ENCODE measurements at places on chromosomes 2 and 18. TPM values are rescaled to one million over a fixed set of nuclear protein-coding genes. Genes with fewer than 3 reads are reported as not detected.

DNA sequence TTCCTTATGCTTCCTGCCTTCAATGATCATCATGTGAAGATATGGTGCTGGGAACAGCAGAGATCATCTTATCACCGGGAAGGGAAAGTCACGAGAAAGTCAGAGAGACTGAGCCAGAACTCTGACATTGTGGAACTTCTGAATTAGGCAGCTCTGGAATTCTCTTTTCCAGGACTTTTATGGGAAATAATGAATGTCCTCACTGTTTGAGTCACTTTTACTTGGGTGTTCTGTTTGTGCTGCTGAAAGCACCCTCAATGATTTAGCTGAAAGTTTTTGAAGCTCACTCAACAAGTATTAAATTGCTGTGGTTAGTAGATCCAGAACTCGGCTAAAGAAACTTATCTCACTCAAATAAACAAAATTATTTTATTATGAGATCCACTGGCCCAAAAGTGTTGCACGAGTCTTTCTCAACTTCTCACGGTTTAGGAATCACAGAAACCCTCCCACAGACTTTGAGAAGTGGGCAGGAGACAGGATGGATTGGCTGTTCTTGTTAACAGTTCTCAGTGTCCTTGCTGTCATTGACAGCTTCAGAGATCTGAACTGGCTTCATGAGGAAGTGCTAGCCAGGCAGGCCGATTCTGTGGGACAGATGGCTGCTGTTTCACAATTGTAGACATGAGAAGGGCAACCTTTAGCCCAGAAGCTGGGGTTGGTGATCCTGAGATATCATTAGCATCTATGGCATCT, 26.4 kb upstream of the ATRAID start:
- peak; percentile 55 for DNase-seq

GRCh38 chr2:54814389-54815147, 91.1 kb downstream of the EML6 start:
- DNase-seq = no peak

- no peak for DNase-seq
These were observed 717.6 kb downstream of the TDRD15 start for GRCh38 chr2:21841341-21841740.

DNA sequence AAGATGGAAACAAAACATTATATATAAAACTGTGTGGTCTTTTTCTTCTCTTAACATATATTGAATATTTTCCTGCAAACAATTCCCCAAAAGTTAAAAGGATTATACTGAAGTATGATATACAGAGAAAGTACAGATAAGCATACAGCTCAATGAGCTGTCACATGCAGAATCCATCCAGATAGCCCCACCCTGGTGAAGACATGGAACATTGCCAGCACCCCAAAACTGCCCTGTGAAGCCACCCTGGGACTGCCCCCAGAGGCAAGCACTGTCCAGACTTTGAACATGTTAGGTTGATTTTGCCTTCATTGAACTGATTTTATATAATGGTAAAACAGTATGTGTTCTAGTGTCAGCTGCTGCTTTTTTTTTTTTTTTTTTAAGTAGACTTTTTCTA, 112.3 kb upstream of the IL1R2 start:
- DNase-seq = no peak

GRCh38 chr2:62718225-62718822, 12.8 kb downstream of the EHBP1 start:
- no peak for DNase-seq

GRCh38 chr2:64919261-64919660, 69.9 kb upstream of the SLC1A4 start:
- no peak for DNase-seq

DNA sequence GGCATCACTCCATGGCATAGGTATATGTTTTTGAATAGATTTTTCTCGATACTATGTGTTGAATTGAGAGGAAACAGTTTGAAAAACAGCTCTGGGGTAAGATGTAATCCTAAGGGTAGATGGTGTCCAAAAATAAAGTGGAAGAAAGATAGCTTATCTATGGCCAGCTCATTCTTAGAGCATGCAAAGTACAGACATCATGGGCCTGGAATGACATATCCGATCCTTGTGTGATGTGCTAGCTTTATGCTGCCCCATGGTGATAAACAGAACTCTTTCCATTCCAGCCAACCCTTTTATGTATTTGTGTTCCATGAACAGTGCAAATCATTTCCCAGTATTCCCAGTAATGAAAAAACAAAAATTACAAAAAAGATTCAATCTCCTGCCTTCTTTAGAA, 390.2 kb upstream of the NXPH2 start:
- no peak for DNase-seq

DNA sequence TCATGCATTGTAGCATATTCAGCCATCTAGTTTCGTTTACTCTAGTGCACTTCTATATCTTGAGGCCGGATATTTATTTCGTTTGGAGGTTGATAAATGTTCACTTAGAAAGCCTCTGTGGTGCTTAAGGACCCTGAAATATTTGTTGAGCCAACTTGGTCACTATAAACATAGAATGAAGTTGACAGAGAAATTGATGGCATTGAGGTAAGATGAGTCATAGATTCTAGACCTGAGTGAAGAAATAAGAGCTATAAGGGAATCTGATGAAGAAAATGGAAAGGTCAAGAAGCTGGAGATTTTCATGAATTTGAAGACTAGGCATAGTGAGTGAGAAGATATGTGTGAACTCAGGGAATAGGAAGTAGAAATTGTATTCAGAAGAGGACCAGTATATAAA, 35.9 kb downstream of the EPC2 start:
- no peak for DNase-seq

- DNase-seq = no peak
These were observed 106.7 kb downstream of the MYO1B start for GRCh38 chr2:191351921-191352320.

GRCh38 chr2:26530240-26530540, 52.3 kb upstream of the OTOF start:
- DNase-seq = no peak

GRCh38 chr2:231191896-231192872, 6.2 kb upstream of the ARMC9 start:
- peak; percentile 96 for DNase-seq

GRCh38 chr2:167771628-167772027, 475.8 kb downstream of the STK39 start:
- DNase-seq = no peak

DNA sequence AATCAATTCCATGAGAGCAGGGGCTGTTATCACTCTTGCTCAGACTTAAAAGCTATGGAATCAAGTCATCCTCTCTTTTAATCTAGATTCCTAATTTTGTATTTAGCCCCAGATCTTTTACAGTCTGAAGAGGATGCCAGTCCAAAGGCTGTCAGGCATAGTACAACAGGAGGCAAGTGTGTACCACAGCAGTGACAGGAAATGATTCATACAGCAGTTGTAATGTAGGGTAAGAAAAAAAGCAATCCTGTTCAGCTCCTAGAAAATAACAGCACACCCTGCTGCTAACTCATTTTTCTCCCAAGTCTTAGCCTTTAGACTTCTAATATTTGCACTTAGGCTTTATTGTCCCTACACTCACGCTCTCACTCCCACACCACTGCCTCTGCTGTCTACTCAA, 127.8 kb upstream of the SYT4 start:
- DNase-seq = no peak

DNA sequence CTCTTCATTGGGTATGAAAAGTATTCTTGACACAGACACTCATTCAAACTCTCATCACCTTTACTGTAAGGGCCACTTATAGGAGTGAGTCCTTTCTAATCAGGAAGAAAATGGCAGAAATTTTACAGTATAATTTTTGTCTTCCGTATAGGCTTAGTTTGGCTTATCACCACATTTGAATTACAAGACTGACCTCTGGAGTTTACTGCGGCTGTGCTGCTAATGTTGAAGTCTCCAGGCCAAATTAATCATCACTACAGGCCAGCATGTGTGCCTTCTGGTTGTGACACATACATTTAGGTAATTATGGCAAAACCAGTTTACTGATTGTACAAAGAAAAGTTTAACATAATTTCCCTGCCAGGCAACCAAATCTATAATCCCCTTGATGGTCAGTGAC, 753.6 kb upstream of the GCFC2 start:
- DNase-seq = no peak

- DNase-seq = no peak
These were observed 14.1 kb upstream of the CASP8 start for GRCh38 chr2:201246280-201246679.

- DNase-seq = peak; percentile 58
These were observed 1.2 kb downstream of the RTKN start for GRCh38 chr2:74440378-74441169.

Gene RNMT
- 7.9 TPM for total RNA-seq

Gene TTLL4
- total RNA-seq = 34.3 TPM

Gene BOLL
- total RNA-seq = not detected

Measured in uterus (tissue), 4 donors.